ENCODE measurements at places on chromosomes 12 and 14. TPM values are rescaled to one million over a fixed set of nuclear protein-coding genes. Genes with fewer than 3 reads are reported as not detected.

The TCL1A gene
- total RNA-seq, result not detected

The KRT2 gene
- total RNA-seq, result not detected

DNA sequence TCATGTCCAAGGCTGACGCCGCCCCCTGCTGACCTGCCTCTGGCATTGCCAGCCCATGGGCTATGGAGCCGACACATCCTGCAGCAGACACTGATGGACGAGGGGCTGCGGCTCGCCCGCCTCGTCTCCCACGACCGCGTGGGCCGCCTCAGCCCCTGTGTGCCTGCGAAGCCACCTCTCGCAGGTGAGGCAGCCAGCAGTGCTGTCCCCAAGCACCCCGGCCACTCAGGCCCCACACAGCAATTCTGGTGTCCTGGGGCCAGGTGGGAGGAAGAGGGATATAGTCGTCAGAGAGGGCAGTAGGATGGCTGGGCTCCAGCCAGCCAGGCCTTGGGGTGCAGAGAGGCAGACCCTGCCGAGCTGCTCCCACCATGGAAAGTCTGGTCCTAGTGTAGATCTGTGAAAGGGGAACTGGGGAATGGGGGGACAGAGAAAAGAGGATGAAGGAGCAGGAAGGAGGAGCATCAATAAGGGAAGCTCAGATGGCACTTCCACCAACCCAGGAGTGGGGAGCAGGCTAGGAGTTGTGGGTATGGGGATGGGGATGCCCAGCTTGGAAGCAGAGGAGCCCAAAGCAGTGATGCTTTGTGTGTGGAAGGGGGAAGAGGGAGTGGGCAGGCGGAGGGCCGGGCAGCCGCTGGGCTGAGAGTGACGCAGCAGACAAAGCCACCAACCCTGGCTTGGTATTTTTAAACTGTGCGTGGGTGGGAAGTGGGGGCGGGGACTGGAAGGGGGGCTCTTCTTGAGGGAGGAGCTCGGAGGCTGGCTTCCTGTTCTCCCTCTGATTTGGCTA lies 4.7 kb downstream of the NAB2 start:
- peak overlapping the region; percentile 39 for H3K4me3 ChIP-seq
- peak; percentile 57 for DNase-seq
- peaks cover 36% of the 10 kb centered on the region for H3K36me3 ChIP-seq

GRCh38 chr12:54215989-54216796 lies 27.4 kb upstream of the SMUG1 start:
- H3K4me3 ChIP-seq, result peak overlapping the region; percentile 85
- peak; percentile 68 for DNase-seq
- H3K27ac ChIP-seq, result peak overlapping the region; percentile 82
- H3K36me3 ChIP-seq, result no peaks in the 10 kb centered on the region
- H3K27me3 ChIP-seq, result peaks cover 16% of the 10 kb centered on the region
- H3K4me1 ChIP-seq, result peaks cover 51% of the 10 kb centered on the region
